Activated naive CD8-positive, alpha-beta T cell treated with anti-CD3 and anti-CD28 coated beads, Interleukin-2, amount 50 U/mL, for 24 hours (primary cell): ENCODE measurements at places on chromosomes 13 and 19.

GRCh38 chr13:21175656-21176214 is 617 bp downstream of the SKA3 start:
- no peaks in the 10 kb centered on the region for H3K27me3 ChIP-seq
- peak overlapping the region; percentile 97 for H3K4me3 ChIP-seq
- DNase-seq: no peak
- H3K27ac ChIP-seq: peak overlapping the region; percentile 97

- DNase-seq: no peak
- peaks cover 7% of the 10 kb centered on the region for H3K36me3 ChIP-seq
These were observed 21.5 kb upstream of the FOSB start for GRCh38 chr19:45446295-45446694.

GRCh38 chr19:52217576-52217975 is 27.7 kb downstream of the PPP2R1A start:
- no peaks in the 10 kb centered on the region for H3K4me1 ChIP-seq
- H3K27me3 ChIP-seq: no peaks in the 10 kb centered on the region
- peaks cover 65% of the 10 kb centered on the region for H3K36me3 ChIP-seq

DNA sequence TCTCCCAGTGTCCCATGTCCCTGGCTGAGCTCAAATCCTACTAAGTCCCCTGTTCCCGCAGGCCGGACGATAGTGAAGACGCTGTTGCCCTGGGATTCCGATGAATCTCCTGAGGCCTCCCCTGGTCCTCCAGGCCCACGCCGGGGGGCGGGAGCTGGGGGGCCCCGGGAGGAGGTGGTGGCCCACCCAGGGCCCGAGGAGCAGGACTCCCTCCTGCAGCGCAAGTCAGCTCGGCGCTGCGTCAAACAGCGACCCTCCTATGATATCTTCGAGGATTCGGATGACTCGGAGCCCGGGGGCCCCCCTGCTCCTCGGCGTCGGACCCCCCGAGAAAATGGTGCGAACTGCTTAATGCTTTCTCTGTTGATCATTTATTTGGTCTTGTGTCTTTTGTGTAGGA is 5.9 kb downstream of the KMT2B start:
- no peak for DNase-seq
- H3K27me3 ChIP-seq: no peaks in the 10 kb centered on the region
- no peak overlapping the region for H3K27ac ChIP-seq
- peaks cover 18% of the 10 kb centered on the region for H3K4me1 ChIP-seq
